ENCODE measurements at places on chromosomes 7 and 10.

DNA sequence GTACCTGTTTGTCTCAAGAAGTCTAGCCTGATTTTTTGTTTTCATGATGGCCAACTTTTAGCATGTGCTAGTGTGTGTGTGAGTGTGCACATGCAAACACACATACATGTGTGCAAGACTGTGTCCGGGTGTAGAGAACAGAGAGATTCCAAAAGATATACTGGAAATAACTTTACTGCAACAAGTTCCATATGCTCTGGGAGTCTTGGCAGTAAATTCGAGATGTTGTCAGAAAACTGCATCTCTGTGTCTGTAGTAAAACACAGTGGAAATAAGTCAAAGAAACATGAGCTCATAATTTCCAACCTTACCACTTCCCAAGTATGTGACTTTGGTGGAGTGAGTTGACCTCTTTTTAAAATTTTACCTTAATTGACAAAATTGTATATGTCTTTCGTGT, 950.8 kb upstream of the C7orf33 start:
- DNase-seq, result no peak

- no peak for DNase-seq
These were observed 629.1 kb upstream of the ADARB2 start for GRCh38 chr10:2366264-2366931.

DNA sequence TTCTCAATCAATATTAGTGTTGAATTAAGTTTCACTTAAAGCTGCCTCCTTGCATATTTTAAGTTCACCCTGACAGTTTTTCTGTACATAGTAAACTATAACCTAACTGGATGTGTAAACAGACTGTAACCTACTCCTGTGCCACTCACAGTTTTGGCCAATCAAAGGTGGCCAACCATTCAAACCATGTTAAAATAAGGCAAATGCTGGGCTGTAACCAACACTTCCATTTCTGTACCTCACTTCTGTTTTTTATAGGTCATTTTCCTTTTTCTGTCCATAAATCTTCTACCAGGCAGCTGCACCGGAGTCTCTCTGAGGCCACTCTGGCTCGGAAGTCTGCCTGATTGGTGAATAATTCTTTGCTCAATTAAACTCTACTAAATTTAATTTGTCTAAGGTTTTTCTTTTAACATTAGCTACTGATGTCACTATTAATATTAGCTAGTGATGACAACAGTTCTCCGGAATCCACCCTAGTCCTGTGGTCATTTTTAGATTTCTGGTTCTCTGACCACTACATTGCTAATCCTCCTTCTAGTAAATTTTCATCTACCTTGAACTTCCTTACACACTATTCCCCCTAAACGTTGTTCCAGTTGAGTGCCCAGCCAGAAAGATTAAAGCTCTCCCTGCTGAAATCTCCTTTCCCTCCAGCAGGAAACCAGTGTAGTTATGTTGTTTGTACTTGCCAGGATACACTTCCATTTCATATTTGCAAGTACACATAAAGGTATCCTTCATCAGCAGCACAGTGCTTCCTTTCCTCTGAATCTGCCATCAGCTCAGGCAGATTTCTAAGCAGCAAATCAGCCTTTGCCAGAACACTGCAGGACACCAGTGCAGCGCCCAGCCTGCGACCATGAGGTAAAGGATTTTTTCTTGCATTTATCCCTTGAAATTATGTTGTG, 18.6 kb upstream of the IFIT2 start:
- no peak for DNase-seq

DNA sequence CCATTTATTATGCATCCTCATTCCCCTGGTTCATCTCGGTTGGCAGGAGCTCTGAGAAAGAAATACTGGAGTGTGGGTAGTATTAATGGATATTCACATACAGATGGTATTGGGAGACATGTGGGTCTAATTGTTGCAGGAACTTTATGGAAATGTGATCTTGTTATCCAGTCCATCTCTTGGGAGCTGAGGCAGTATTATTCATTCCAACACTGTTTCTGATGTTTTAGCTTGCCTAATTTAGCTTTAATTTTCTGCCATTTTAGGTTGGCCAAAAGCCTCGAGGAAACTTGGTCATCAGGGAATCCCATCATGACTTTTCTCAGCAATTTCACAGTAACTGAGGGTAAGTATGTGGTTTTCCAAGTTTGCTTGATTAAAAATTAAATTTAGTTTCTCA, 125.7 kb downstream of the ABCA13 start:
- no peak for DNase-seq

DNA sequence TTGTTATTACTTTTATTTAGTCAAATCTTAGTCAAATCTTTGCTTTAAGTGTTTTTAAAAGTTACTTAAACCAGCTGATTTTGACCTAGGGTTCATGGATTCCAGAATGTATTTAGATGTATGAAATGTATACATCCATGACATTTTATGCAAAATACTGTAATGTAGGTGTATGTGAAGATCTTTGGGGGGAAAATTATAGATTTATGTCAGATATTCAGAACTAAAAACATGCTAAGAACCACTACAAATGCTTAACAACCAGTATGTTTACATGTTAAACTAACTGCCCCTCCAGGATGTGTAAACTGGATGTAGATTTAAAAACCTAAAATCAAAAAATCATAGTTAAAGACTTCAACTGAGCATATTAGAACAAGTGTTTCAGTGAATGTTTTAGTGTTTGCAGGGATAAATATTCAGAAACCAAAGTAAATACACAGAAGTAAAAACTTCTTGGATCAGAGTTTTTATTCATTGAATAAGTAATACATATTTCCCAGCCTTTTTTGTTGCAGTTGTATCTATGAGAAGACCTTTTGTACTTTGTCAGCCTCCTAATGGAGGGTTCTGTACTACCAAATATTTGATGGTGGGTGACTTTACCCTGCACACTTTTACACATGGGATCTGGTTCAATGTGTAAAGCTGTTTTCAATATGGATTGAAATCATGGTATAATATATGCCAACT, 3.9 kb downstream of the CPED1 start:
- DNase-seq, result no peak

GRCh38 chr10:72588266-72588665, 37.6 kb downstream of the MICU1 start:
- no peak for DNase-seq

DNA sequence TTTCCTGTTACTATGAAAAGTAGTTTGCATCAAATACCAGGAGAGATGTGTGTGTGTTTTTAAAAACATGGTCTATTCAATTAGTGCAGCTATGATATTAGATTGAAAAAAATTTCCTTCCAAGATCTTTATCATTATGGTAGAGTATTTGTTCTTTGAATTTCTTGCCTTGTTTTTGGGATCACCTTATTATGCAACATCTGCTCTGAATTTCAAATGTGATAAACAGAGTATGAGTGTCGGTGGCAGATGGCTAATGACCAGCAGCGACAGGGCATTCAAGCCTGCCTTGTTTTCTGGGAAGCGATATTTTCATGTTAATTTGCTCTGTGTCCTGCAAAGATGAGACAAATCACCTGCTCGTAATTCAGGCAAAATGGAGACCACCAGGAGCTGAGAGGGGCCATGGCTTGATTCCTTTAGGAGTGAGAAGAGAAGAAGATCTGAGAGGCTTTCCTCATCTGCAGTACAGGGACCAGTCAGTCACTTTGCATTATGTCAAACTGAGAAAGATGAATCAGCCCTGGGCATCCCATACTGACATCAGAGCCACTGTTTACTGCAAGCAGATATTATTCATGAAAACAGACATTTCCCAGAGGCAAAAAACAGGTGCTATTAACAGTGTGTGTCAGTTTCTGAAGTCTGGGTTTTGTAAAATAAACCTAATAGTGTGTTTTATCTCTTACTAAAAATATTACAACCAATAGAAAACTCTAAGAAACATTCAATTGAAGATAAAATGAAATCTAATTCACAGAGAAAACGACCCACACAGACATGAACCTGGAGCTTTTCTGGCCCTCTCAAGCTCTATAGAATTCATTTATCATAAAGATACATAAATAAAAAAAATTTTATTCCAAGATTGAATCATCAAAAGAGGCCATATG, 67.6 kb downstream of the CDK6 start:
- DNase-seq, result no peak

DNA sequence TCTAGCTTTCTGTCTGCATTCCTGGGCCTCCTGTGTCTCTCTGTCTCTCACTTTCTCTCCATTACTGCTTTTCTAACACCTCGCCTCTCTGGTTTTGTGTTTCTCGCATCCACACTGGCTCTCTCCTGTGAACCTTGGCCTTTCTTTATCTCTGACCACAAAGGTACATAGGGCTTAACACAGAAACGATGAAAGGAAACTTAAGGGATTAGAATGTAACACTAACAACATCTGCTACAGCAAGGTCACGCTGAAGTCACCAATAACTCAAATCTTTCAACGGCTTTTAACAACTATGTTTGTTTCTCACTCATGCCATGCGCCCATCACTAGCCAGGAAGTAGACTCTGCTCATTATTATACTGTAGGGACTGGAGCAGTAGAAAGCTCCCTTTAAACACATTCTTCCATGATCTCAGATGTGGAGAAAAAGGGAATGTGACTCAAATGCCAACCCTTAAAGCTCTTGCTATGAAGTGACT, 9.3 kb upstream of the OR6V1 start:
- no peak for DNase-seq

DNA sequence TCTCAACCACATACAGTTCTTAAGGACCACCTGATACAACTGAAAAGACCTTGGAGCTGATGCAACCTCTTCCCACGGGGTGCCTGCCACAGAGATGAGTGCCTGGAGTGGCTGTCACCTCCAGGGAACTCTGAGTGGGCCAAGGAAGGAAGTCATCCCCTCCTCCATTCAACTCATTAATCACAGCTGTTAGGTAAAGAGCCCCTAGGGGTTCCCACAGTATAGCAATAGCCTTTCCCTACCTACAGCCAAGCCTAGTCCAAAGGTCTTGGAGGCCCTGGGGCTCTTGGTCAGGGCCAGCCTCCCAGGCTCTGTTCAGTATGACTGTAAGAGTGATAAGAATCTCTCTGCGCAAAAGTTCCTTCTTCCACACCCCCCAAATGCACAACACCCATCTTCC, 70.4 kb upstream of the NFE2L3 start:
- no peak for DNase-seq
